ENCODE measurements at places on chromosomes 1 and 21. TPM values are rescaled to one million over a fixed set of nuclear protein-coding genes. Genes with fewer than 3 reads are reported as not detected.
A peak's percentile ranks its signal among the peaks of the same experiment; 100 is the strongest.

DNA sequence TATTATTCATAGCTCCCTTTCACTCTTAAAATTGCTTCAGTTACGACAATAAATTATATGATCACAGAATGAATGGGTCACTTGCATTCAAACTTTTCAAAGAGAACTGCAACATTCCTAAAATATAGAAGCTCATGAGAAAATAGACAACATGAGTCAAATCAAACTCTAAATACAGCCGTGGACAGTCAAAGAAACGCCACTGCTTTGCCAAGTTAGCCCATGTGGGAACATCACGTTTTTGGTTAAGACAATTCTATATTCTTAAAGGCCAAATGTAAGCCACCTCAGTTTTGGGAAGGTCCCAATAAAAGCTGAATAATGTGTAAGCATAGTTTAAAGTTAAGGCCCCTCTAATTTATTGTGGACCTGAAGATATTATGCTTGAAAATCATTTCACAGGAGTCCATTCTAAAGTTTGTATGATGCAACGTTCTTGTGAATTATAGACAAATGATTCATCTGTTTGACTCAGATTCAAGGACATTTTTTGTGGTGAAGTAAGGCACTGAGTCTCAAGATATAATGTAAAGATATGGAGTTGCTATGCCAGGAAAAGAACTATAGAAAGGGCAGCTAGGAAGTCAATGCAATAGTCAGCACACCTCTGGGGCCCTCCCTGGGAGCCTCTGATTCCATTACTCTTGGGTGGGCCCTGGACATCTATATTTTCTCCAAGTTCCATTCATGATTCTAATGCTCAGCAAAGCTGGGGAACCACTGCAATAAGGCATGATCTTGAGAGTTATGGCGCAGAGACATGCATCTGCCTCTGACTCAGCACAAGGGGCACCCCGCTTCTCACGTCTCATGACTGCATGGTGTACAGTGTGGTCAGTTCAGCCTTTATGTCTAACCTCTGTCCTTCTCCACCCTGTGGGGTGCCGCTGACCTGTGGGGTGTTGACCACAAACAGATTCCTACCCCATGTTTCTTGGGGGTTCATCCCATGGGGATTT lies 33.9 kb downstream of the ETS2 start:
- no peak for DNase-seq

DNA sequence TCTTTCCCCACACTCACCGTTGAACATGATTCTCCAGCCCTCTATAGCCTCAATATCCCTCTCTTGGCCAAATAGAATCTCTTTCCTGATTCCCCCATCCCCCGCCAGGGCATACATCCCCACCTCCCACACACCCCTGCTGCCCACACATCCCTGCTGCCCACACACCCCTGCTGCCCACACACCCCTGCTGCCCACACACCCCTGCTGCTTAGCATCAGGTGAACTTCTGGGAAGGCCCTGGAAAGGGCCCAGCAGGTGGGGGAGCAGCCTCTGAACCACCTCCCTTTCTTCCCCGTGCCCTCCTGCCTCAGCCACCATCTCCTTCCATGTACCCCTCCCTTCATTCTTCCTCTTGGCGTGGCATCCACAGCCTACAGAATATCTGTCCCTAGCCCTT lies 15.9 kb upstream of the IFNLR1 start:
- DNase-seq: no peak

GRCh38 chr1:10825592-10825991 lies 29.1 kb upstream of the CASZ1 start:
- DNase-seq: no peak

DNA sequence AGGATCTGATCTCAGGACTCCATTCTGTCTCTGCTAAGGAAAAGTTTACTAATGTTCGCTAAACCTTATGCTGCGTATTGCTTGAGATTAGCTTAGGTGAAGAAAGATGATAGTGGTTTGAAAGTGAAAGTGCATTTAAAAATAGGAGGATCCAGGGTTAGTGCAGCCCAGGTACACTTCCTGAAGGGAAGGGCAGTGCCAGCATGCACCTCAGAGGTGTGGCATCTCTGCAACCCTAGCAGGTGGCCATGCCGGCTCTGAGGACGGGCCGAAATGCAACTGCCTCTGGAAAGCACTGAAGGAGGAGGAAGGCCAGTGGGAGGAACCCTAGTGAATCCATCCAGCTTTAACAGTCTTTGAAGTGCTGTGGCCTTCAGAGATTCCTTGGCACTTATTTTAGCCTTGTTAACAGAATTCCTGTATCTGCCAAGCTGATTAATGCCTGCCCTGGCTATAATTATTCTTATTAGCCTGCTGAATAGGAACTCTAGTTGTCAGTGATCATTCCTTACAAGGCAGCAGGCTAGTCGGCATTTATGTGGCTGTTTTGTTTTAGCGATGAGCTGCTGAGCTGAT lies 5.5 kb downstream of the PTGFRN start:
- DNase-seq: no peak

GRCh38 chr1:203860396-203861025 lies 888 bp upstream of the SNRPE start:
- no peak for DNase-seq

GRCh38 chr21:42701706-42702456 lies 48.5 kb downstream of the PDE9A start:
- DNase-seq: no peak

DNA sequence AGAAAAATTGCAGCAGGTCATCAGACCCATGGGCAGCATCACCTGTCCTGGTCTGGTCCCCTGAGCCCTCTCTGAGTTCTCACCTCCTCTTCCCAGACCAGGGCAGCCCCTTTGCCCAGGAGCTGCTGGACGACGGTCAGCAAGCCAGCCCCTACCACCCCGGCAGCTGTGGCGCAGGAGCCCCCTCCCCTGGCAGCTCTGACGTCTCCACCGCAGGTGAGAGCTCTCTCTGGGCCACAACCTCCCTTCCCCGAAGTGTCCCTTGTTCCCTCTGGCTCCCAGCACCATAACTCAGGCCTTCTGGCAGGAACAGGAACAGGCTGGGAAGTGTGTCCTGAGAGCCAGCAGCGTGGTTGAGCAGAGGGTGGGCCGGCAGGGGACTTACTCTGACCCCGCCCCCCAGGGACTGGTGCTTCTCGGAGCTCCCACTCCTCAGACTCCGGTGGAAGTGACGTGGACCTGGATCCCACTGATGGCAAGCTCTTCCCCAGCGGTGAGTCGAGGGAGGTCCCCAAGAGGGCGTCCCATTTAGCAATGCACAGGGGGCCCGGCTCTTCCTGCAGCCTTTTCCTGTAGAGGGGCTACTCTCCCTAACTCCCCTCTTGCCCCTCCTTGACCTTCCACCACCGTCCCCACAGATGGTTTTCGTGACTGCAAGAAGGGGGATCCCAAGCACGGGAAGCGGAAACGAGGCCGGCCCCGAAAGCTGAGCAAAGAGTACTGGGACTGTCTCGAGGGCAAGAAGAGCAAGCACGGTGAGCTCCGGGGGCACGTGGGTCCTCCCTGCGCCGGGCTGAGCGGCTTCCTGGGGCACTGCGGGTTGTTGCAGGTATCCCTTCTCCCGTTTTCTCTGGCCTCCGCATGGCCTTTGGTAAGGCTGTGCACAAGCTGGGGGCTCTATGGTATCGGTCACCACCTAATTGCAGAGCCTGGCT lies 2.4 kb downstream of the ELF3 start:
- DNase-seq: no peak

DNA sequence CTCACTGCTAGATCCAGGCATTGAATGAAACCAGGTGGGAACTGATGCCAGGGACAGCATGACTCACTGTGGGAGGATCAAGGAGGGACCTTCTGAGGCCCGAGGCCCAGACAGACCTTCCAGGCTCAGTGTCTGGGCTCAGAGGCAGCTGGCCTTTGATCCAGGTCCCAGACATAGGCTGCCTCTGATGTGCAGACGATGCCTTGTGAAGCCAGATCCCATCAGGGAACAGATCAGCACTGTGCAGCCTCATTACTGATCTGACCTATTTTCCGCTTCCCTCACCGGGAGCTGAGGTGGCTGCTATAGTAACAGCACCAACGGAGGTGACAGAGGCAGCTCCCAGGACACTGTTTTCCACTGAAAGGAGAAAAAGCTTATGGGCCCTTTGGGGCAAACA lies 399.5 kb downstream of the MATN1 start:
- DNase-seq: no peak

GRCh38 chr21:32641710-32642698 lies 29.8 kb upstream of the CFAP298 start:
- no peak for DNase-seq

- no peak for DNase-seq
Observed at GRCh38 chr1:11594222-11594621, 60.0 kb downstream of the FBXO2 start.

GRCh38 chr1:232873931-232874330 lies 68.7 kb downstream of the MAP10 start:
- no peak for DNase-seq

GRCh38 chr1:187853505-187853904 lies 1024.8 kb downstream of the PLA2G4A start:
- no peak for DNase-seq

DNA sequence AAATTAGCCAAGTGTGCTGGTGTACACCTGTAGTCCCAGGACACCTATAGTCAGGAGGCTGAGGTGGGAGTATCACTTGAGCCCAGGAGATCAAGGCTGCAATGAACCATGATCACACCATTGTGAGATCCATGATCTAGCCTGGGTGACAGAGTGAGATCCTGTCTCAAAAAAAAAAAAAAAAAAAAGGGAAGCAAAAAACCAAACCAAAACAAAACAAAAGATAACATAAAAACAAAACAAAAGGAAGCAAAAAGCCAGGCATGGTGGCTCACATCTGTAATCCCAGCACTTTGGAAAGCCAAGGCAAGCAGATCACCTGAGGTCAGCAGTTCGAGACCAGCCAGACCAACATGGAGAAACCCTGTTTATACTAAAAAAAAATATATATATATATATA lies 9.4 kb upstream of the AKR1A1 start:
- DNase-seq: no peak

DNA sequence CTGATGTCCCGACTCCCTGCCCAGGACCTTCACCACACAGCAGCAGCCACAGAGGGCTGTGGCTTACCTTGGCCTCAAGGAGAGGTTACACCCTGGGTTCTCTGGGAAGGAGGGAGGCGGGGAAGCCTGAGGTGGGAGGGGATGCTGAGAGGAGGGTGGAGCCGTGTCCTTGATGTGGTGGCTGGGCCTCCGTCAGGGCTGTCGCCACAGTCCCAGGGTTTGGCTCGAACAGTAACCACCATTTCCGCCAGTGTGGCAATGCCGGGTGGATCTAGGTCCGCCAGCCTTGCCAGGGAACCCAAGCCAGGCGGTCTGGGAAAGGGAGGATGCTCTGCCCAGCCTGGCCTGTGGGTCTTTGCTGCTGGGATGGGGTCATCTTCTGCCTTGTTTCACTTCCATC lies 18.4 kb upstream of the CDCA8 start:
- DNase-seq: peak; percentile 81

- no peak for DNase-seq
Observed at GRCh38 chr1:217090060-217090911, 367.1 kb upstream of the ESRRG start.

GRCh38 chr21:40846103-40846502 lies 855 bp downstream of the DSCAM start:
- no peak for DNase-seq

DNA sequence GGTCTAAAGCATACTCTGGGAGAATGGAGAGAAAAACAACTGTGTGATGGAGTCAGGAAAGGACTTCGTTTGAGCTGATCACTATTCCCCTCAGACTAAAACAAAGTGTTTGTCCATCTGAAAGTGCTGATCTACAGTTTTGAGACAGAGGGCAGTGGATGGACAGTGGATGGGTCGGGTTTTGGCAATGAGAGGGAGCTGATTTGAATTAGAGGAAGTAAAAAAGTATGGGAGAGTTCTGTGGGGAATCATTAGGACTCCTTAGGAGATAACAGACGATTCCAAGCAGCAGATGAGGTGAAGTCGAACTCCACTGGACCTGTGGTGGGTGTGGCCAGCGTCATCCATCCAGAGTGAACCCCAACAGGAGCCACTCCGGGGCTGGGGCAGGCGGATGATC lies 62.3 kb downstream of the PTGS2 start:
- DNase-seq: no peak

- no peak for DNase-seq
Observed at GRCh38 chr1:198273748-198274295, 117.0 kb downstream of the NEK7 start.

GRCh38 chr1:145962157-145963102 lies 1.9 kb downstream of the ANKRD34A start:
- DNase-seq: peak; percentile 54

GRCh38 chr1:231702804-231703203 lies 76.2 kb downstream of the DISC1 start:
- DNase-seq: no peak

DNA sequence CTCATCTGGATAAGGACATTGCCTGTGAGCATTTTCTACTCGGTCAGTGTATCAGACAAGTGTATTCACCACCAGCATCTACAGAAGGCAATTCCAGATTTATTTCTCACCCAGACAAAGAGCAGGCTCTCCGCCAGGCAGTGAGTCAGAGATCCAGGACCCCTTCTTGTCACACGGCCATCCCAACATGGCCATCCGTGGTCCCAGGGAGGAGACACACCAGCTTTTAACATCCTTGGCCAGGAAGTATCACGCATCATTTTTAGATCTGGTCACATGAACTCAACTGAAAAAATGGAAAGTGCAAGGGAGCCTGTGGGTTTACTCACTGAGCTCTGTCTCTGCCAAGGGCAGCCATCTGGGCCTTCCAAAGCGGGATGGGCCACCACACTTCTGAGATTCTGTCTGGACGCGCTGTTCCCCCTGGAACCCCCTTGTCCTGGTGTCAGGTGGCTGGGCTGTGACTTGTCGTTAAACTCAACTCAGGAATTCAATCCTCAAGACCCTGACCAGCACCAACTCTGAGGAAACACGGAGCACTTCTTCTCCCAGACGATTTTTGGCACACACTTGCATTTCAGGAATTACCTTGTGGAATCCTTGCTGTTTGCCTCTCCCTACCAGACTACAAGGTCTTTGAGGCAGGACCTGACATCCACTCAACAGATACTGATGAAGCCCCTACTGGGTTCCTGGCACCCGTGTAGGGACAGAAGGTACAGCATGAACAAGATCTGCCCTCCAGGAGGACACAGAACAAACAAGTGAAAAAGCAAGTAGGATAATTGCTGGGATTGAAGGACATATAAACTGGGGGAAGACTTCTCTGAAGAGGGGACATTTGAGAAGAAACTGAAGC lies 21.6 kb upstream of the CCSAP start:
- DNase-seq: no peak

NBPF4 gene
- total RNA-seq: 0.11 TPM

ADGRL4 gene
- not detected for total RNA-seq

LCK gene
- total RNA-seq: 460 TPM

ROR1 gene
- not detected for total RNA-seq

TSPAN1 gene
- total RNA-seq: not detected

WNT2B gene
- 0.34 TPM for total RNA-seq

LGALS8 gene
- 112 TPM for total RNA-seq

METTL13 gene
- 36.9 TPM for total RNA-seq

ENAH gene
- not detected for total RNA-seq

SHISAL2A gene
- 27.9 TPM for total RNA-seq

ZNF436 gene
- total RNA-seq: 8.1 TPM

All from activated naive CD8-positive, alpha-beta T cell treated with anti-CD3 and anti-CD28 coated beads, Interleukin-2, amount 10 ng/mL, durations not matched to agents 7 days and 5 days (primary cell).